GM12878 (cell line): ENCODE measurements at places on chromosomes 5 and 9.
A peak's percentile ranks its signal among the peaks of the same experiment; 100 is the strongest.

- no peak for DNase-seq
These were observed 61.9 kb downstream of the FAM78A start for GRCh38 chr9:131214286-131214856.

DNA sequence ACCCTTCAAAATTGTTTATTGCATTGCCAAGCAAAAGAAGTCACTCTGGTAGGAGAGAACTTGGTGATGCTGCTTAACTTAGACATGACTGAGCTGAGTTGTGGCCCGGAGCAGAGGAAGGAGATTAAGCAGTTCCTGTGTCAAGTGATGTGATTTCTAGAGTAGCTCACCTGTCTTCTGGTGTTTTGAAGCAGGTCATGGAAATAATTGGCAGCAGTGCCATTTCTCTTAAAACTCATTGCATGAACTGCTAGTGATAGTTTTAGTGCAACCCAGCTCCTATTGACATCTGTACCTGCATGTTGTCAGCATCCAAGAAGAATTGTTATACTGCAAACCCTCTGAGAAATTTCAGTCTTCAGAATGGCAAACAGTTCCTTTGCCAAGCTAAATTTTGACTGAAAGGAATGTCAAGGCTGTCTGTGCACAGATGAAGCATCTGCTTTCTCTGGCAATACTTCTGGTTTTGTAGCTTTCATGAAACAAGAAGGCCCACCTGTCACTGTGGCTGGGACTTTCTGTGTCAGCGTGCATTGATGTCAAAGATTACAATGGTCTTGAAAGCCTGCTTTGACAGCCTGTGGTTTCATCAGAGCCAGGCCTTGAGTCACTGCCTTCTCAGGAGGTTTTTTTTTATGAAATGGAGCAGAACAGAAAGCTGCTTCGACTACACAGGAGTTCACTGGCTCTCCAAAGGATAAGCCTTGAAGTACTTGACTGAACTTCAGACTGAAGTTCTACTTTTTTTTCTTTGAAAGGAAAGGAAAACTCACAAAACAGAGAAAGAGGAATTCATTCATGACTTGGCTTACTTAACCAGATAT, 90.6 kb downstream of the RALGPS1 start:
- DNase-seq = peak; percentile 98

- DNase-seq = no peak
These were observed 36.7 kb downstream of the MRPS27 start for GRCh38 chr5:72283358-72283757.

DNA sequence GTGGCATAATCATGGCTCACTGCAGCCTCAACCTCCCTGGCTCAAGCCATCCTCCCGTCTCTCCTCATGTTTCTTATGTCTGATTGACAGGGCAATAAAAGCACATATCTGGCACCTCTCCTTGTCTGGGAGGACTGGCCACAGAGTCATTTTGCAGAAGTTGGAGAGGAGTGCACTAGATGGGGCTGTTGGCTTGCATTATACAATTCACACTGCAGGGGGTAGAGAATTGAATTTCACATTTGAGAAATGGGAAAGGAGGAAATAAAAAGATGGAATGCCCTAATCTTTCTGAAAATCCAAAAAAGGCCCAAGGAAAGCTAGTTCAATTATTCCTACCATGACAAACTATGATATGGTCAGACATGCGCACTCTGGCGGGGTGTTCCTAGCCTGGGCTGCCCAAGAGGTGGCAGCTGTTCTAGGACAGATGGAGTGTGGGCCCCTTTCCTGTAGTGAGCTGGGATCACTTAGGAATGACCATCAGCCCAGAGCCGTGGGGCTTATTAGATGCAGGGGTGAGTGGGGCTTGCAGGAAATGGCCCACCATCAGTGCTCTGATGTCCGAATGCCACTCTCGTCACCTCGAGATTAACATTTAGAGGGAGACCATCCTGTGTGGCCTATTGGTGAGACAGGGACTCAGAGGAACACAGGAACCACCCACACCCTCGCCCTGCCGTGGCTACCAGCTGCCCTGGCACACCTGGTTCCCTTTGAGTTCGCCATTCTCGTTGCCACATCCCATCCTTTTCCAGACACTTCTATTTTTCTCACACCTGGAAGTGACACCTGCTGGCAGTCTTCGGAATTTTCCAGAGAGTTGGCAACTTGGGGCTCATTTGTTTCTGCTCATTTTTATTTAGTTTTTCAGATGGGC, 21.8 kb upstream of the ANKRD18A start:
- no peak for DNase-seq
